ENCODE measurements at places on chromosomes 4 and X.

GRCh38 chr4:92814677-92815076, 510.9 kb downstream of the GRID2 start:
- DNase-seq: no peak

GRCh38 chr4:112099701-112100297, 45.5 kb upstream of the FAM241A start:
- DNase-seq: peak; percentile 7

DNA sequence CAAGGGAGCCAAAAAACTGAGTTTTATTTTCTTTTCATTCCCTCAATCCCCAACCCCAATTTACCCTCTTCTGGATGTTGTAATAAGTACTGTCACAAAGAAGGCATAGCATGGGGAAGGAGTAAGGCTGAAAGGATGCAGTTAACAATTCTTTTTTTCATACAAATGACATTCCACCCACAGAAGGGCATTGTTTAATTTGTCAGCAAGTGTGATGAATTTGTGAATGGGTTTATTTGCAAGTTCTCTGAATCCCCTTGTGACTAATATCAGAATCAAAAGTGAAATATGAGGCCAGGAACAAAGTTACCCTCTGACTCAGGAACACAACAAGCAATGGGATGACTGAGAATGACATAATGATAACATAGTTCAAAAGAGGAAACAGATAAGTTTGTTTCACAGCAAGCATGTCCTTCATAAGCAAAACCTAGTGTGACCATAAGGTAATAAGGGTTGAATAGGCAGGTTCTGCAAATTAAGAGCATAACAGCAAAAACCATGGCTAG, 2.1 kb downstream of the GEMIN8 start:
- no peak for DNase-seq

- no peak for DNase-seq
Measured at GRCh38 chr4:31737419-31737818, 1017.2 kb downstream of the PCDH7 start.

GRCh38 chrX:17192106-17192505, 182.9 kb upstream of the NHS start:
- DNase-seq: no peak

DNA sequence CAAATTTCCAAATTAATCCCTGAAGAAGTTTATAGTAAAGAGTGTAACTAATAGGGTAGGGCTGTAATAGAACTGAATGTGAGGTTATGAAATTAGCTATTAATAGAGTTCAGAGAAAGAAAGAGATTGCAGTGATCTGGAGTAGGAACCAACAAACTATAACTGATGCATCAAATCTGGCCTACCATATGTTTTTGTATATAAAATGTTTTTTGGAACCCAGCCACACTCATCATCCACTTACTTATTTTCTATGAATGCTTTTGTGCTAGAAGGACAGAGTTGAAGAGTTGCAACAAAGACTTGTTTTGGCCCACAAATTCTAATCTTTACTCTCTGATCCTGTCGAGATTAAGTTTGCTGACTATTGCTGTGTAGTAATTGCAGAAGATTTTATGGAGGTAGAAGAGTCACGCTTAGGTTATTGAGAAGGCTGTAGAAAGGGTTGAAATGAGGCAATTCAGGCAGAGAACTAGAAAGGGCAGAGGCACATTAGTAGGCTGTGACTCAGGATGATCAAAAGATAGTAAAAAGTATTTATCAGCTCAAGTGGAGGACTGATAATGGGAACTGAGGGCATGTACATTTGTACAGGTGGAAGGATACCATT, 298.7 kb upstream of the EMCN start:
- DNase-seq: no peak

DNA sequence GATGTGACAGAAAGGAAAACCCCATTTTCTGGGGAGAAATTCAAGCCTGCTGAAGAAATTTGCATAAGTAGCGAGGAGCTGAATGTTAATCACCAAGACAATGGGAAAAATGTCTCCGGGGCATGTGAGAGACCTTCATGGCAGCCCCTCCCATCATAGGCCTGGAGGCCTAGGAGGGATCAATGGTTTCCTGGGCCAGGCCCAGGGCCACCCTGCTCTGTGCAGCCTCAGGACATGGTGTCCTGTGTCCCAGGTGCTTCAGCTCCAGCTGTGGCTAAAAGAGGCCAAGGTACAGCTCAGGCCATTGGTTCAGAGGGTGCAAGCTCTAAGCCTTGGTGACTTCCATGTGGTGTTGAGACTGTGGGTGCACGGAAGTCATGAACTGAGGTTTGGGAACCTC, 31.2 kb downstream of the ETDB start:
- no peak for DNase-seq

DNA sequence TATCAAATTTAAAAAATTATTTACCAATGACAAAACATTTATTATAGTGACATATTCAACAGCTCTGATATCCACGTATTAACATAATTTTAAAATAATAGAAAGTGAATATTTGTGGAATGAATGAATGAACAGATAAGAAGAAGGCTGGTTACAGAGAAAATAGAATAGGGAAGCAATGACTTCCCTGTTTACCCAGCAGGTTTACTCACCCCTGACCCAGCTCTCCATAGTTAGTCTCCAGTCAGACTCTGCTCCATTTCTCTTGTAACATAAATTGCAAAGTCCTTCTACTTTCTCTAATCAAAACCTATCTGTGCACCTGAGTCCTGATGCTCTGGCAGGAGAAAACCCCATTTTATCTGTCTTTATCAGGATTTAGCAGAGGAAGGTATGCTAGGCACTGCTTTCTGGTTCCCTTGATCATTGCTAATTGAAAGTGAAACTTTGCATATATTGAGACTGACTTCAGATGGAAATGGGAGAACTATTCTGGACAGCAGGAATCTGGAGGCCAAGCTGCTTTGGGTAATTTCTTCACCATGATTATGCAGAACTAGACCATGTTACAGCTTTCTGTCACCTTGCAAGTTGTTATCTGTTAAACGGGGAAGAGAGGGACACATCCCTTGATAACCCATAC, 363.0 kb downstream of the FAT4 start:
- DNase-seq: no peak

DNA sequence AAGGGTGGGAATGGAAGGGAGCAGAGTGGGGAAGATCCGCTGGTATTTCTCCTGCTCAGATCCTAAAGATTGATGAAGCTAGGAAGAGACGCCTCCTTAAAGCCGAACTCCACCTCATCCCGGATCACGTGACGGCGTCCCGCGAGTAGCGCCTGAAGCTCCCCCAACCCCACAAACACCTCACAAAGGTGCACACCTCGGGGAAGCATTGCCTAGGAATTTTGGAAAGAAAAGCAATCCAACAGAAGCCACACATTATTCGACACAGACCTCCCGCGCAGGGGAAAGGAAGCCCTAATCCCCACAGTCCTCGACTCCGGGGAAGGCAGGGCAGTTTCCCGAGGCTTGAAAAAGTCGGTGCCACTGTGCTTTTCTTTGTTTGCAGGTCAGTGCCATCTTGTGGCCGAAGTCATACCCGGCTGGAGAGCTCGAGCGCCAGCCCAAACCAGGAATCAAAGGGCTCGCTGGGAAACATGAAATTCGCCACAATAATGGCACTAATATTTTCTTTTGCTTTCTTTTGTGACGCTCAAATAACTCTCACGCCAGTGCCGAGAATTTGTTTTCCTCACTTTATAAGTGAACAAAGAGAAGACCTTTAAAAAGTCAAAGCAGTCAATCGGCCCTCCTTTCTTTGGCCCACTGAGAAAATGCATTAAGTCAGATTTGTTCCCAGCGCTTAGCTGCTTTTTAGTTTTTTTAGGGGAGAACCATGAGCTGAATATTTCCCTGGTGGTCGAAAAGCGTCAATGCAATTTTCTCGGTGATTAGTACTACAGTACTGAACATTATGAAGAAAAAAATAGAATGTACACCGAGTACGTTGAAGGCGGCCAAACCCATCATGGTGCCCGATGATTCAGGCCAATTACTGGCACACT, at the start of gene NPY1R:
NPY1R (minus strand) TSS at position 71 of the 881 bp plus-strand sequence. CDS start 6,042 bp downstream, outside the sequence.
- DNase-seq: peak; percentile 47

DNA sequence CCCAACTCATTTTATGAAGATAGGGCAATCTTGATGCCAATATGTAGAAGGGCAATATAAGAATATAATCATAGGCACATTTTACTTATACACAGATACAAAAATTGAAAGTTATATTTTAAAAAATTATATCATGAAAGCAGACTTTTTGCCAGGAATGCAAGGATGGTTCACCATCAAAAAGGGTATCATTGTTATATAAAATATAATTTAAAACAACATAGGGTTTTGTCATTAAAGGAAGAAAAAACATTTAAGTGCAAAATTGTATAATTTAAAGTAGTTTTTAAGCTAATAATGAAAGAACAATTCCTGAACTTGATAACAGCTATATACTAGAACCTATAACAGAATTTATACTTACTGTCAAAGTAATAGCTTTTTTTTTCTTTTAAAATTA, 15.9 kb downstream of the AREG start:
- no peak for DNase-seq

- DNase-seq: no peak
Measured at GRCh38 chr4:22345678-22346077, 170.2 kb downstream of the ADGRA3 start.

DNA sequence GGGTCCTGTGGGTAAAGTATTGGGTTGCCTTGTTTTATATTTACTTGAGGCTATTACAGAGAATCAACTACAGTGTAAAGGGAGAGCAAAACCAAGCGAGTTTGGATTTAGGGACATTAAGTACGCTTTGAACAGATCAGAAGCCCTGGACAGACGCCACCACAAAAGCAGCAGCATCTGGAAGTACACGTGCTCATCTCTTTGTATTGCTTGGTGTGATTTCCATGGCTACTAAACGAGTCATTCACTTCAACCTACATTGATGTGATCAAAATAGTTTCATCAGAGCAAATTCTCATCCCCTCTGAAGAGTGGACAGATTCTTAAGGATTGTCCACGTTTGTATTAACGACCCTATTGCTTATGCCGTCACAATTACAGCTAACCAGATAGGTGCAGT, 85.1 kb downstream of the SORBS2 start:
- DNase-seq: no peak

GRCh38 chrX:130125091-130125874, 15.0 kb upstream of the ELF4 start:
- no peak for DNase-seq

DNA sequence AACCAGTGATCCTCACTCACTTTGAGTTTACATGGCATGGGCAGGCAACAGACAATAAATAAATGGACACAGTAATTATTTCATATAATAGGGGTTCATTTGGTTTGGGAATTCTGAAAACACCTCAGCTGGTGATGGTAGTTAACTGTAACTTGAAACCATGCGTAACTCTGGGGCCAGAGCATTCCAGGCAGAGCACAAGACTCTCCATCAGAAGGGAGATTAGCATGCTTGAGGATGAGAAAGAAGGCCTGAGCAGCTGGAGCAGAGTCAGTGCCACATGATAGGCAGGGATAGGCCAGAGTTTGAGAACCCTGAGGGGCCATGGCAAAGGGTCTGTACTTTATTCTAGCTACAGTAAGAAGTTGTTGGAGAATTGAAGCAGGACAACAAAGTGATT, 56.3 kb upstream of the CXCL8 start:
- DNase-seq: no peak

GRCh38 chrX:56813318-56813837, 84.3 kb downstream of the NBDY start:
- DNase-seq: no peak

GRCh38 chr4:173332021-173332487, 2.1 kb downstream of the HMGB2 start:
- DNase-seq: no peak

- no peak for DNase-seq
Measured at GRCh38 chrX:17713288-17713687, 24.0 kb upstream of the SCML1 start.

GRCh38 chr4:156677131-156677531, 294.5 kb downstream of the PDGFC start:
- DNase-seq: peak; percentile 56

GRCh38 chr4:71210823-71211222, 128.0 kb upstream of the SLC4A4 start:
- no peak for DNase-seq

DNA sequence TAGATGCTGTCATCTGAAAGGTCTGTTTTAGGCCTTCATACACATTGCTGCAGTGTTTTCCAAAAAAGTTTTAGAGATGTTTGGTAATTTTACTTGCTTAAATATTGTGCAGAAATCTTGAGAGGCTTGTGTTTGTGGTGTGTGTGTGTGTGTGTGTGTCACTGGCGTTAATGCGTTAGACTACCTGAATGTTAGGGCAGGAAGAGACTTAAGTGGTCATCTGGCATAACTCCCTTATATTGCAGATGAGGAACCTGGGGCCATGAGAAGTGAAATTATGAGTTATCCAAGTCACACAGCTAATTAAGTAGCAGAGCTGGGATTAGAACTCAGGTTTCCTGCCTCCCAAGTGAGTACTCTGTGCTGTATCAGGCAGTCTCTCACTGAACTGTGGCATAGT, 1.4 kb downstream of the LSM6 start:
- no peak for DNase-seq

DNA sequence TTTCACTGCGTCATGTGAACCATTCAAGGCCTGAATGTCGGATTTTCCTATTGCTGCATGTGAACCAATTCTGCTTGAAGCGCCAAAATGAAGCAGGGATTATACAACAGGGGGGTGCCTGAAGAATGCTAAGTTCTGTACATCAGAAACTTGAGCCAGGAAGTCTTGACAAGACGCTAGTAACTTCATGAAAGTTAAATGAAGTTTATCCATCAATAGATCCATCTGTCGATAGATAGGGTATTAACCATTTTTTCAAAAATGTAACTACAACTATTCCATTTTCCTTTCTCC, 590 bp upstream of the NAF1 start:
- DNase-seq: no peak

DNA sequence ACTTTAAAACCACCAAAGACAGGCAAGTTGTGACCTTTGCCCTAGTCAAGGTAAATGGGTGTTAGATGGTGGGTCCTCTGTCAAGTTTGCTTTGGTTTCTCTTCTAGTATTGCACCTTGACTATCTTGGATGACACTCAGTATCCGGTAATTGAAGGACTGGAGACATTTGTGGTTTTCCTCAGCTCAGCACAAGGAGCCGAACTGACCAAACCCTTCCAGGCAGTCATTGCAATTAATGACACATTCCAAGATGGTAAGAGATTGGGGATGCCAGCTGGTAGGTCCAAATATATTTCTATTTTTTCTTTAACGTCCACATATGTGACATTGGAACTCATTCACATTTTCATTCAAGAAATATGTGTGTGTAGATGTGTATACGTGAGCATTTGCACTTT, 69.3 kb upstream of the ANXA3 start:
- DNase-seq: no peak

GRCh38 chr4:144658903-144659302, 12.9 kb downstream of the HHIP start:
- no peak for DNase-seq

- no peak for DNase-seq
Measured at GRCh38 chrX:73847991-73848390, 285.0 kb downstream of the CHIC1 start.

GRCh38 chrX:121000589-121000988, 15.0 kb upstream of the CT47A1 start:
- no peak for DNase-seq

DNA sequence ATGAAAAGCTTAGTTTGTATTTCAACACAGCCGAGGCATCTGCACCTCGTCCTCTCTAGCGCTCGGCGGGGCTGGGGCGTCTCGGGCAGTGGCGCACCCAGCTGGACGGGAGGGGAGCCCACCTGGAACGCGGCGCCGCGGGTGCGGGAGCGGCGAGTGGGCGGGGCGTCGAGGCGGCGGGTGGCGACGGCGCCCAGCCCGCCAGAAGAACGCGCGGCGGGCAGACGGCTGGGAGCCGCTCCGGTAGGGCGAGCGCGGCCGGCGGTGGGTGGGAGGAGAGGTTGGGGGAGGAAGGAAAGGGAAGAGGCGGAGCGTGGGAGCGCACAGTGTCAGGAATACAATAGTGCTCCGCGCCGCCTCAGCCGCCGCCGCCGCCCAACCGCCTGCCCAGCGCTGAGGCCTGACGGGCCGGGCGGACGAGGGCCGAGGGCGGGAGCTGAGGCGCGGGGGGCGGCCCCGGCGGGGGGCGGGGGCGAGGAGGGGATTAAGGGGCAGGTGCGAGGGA, at the start of gene JADE3:
JADE3 (plus strand) TSS at position 324 of the 505 bp plus-strand sequence. CDS start 72,474 bp downstream, outside the sequence.
- peak; percentile 13 for DNase-seq
